Activated T-helper 1 cell treated with anti-CD3 and anti-CD28 coated beads, Interleukin-2, amount 50 U/mL, for 16 hours (primary cell): ENCODE measurements at places on chromosomes 12 and 14.
A peak's percentile ranks its signal among the peaks of the same experiment; 100 is the strongest.

DNA sequence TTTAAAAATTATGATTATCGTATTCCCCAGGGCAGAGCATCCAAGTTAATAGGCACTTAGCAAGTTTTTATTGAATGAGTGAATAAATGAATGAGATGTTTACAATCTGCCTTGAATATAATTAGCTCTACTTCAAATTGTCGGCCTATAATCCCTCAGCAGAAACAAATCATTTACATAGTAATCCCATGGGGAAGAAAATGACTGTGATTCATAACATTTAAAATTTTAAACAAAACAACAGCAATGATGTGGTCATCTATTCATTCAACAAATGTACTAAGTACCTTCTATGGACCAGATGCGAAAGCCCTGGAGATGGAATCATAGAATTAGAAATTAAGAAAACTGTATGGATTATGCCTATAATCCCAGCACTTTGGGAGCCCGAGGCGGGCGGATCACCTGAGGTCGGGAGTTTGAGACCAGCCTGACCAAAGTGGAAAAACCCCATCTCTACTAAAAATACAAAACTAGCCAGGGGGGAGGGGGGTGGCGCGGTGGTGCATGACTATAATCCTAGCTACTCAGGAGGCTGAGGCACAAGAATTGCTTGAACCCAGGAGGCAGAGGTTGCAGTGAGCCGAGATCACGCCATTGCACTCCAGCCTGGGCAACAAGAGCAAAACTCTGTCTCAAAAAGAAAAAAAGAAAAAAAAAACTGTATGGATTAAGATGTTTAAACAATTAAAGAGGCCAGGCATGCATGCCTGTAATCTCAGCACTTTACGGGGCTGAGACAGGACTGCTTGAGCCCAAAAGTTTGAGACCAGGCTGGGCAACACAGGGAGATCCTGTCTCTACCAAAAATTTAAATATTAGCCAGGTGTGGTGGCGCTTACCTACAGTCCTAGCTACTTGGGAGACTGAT is 17.7 kb upstream of the MDM2 start:
- DNase-seq: no peak

DNA sequence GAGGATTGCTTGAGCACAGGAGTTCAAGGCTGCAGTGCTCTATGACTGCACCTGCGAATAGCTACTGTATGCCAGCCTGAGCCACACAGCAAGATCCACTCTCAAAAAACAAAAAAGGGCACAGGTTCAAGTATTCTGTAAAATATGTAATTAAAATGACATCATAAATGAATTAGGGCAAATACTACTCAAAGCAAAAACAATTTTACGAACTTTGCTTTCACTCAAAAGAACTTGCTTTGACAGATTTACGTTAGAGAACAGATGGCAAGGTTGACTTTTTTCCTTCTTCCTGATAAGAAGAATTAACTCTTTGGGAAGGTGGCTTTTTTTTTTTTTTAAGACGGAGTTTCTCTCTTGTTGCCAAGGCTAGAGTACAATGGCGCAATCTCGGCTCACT is 44.0 kb upstream of the EAPP start:
- DNase-seq: no peak

GRCh38 chr12:49763006-49763591 is 21.7 kb downstream of the TMBIM6 start:
- peak; percentile 63 for DNase-seq

GRCh38 chr12:113278141-113278540 is 56.8 kb downstream of the SLC8B1 start:
- DNase-seq: no peak

DNA sequence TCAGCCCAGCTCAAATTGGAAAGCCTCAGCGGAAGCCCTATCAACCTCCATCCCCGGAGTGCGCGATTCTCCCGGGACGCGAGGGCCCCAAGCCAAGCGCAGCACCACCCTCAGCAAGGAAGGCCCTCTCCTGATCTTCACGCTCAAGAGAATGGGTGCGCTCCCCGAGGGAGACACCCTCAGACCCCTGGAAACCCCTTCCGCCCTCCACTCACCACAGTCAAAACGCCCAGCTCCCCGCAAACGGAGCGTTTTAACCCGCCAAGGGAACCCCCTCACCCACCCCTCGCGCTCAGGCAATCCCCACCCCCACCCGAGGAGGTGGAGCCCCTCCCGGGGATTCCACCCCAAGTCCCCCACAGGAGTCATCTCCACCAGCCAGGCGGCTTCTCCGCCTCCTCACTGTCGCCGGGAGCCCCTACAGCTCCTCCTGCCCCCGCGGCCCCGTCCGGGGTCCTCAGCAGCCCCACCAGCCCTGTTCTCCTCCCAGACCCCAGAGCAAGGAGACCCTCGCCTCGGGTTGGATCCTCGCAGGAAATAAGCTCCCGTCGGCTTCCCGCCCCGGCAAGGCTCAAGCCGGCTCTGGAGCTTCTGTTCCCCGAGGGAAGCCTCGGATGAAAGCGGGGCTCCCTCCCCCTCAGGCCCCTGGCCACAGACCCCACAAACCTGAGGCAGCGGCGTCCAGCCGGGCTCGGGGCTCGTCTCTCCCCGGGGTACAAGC is 507 bp downstream of the BAZ2A start:
- peak; percentile 16 for DNase-seq

- no peak for DNase-seq
These were observed 299.0 kb downstream of the CCDC91 start for GRCh38 chr12:28489246-28489645.

DNA sequence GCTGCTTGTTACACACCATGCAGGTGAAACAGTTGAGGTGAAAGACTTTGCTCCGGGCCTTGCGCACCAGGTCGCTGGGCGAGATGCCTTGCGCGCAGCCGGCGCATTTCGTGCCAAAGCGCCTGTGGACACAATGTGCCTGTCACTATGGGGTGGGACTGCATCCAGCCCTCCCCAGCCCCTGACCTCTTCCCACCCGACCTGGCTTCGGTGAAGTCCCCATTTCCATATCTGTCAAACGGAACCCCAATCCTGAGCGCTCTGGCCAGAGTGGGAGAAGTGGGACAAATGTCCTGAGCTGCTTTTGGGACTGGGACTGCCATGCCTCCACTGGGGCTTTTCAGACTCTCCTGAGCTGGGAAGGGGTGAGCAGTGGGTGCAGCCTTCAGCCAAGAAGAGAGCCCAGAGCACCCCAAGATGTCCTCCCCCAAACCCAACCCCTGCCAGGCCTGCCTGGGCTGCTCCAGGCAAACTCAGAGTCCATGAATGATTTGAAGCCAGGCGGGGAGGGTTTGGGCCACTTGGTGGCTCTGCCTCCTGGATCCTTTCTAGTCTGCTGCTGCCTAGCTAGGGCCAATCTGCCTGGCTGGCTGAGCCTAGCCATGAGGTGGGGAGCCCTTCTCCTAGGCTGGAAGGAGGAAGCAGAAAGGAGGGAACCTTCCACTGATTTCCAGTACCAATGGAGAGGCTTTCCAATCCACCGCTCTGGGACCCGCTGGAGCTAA is 2.3 kb downstream of the LHX5 start:
- DNase-seq: no peak

DNA sequence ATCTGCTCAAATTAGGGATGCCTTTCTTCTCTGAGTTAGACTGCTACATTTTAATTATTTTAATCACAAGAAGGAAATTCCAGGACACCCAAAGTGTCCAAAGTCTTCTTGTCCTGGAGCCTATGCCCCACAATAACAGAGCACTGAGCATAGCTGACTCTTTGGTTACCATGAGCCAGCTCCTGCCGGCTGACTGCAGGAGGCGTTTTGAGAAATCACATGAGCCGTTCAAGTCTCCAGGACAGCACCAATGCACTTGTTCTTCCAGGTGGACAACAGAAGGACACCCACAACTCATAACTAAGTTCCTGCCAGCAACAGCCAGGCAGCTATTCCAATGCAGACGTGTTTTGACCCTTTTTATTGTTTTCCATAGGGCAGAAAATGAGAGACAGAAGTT is 46.0 kb upstream of the SRSF5 start:
- no peak for DNase-seq

DNA sequence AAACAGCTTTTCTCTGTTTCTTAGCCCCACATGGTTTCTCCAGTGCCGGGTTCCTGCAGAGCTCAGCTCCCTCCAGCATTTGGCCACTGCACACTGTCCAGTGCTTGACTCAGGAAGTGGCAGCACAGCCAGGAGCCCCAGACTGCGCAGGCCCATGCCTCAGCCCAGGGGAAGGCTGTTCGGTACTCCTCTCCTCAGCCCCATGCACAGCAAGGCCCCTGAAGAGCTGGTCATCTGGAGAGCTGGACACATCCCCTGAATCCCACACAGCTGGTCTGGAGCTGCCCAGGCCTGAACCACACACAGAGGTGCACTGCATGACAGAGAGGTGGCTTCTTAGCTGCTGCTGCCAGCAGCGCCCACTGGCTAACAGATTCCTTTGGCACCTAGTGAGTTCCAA is 48.3 kb downstream of the STAB2 start:
- no peak for DNase-seq

- DNase-seq: no peak
These were observed 6.0 kb downstream of the TMCC3 start for GRCh38 chr12:94644141-94644979.

DNA sequence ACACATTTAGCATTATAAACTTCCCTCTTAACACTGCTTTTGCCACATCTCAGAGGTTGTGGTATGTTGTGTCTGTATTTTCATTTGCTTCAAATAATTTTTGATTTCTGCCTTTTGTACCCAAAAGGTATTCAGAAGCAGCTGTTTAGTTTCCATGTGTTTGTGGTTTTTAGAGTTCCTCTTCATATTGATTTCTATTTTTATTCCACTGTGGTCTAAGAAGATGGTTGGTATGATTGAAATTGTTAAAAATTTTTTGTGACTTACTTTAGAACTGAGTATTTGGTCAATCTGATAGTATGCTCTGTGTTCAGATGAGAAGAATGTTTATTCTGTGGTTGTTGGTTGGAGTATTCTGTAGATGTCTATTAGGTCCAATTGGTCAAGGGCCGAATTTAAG is 76.4 kb downstream of the IFNG-AS1 start:
- DNase-seq: no peak

DNA sequence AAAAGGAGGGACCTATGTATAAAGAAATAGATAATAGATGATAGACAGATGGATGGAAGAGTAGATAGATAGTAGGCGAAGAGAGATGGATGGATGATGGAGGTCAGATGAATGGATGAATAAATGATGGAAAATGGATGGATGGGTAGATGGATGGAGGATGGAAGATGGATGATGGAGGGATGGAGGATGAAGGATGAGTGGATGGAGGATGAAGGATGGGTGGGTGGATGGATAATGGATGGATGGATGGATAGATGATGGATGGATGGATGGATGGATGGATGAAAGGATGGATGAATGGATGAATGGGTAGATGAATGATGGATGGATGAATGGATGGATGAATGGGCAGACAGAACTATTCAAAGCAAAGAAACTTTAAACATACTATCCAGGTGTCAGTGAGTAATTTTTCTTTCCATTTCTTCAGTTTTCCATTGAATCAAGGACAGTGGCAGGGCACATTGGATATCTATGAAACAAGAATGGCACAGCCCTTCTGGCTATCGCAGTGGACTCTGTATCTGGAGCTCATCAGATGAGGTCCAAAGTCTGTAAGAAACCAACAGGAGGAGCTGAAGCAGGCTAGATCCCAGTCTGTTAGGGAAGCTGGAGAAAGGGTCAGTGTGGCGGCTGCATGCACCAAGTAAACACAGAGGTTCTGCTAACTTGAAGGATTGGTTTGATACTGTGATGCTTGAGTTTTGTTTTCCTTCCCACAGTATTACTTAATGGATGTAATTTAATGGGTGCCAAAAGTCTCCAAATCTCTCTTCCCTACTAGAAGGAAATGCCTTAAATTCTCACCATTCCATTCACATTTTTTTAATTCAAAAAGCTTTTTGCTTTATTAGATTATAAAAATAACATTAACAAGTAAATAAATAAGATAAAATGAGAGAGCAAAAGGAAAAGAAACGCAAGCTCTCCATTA is 18.1 kb upstream of the MED13L start:
- no peak for DNase-seq

DNA sequence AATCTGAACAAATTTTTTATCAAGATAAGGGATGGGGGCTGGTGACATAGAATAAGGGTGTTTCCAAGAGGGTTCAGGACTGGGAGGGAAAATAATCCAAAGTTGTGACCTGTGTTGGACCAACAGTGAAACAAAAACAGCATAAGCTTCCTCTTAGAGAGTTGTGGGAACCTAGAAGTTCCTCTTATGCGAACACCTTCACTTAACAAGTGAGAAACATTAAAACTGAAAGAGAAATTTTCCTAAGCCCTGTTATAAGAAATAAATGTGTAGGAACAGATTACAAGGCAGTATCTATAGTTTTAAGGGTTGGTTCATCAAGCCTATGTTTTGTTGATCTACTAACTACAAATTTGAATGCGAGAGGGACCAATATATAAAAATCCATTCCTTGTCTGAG is 58.4 kb downstream of the LLPH start:
- DNase-seq: no peak

DNA sequence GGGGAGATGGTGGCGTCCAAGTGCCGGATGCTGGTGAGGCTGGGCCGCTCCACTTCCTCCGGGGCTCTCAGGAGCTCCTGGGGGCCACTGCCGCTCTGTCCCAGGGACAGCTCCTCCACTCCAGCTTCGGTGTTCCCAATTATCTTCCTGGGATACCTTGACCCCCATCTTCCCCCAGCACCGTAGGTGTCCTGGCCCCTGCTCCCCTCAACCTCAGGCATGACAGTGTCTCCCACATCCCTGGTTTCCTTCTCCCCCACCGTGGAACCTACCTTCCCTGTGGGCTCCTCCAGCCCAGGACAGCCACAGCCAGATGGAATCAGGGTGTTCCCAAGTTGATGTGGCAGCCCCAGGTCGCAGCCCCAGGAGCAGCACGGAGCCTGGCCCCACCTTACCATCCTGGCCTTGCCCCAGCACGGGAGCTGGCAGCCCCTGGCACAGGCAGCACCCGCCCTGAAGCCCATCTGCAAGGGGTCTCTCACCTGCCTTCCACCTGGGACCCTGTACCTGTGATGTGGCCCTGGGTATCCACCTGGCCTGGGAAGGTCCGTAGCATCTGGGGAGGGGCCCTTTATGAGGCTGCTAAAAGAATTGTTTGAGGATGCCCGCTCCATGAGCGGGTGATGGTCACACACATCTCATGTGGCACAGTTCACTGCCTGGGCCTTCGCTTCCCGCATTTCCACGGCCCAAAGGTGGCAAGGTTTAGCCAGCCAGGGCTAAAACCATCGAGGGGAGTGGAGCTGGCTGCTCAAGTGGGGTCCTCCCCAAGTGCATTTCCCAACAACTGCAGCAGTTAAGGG is 4.1 kb downstream of the TMEM121 start:
- DNase-seq: no peak

DNA sequence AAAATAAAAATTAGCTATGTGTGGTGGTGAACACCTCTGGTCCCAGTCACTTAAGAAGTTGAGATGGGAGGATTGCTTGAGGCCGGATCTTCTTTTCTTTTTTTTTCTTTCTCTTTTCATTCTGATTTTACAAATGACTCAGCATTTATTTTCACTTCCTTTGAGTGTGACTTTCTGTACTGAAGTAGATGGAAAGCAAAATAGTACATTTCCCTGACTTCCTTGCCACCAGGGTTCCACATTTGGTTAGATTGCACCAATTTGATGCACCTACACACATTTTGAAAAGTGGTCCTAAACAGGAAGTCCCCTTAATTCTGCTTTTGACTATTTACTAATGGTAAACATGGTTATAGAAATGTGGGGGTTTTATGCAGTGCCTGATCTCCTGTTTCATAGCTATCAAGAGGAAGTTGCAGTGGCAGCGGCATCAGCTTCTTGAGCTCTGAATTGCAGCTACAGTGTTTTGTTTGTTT is 13.0 kb upstream of the LEMD3 start:
- DNase-seq: no peak

- no peak for DNase-seq
These were observed 112.2 kb upstream of the MYL2 start for GRCh38 chr12:111032591-111032919.

- DNase-seq: no peak
These were observed 14.0 kb upstream of the CCDC91 start for GRCh38 chr12:28176295-28176694.

- no peak for DNase-seq
These were observed 107.4 kb downstream of the GRIP1 start for GRCh38 chr12:66571361-66571915.
